GM12892 (cell line): ENCODE measurements at places on chromosomes 4 and X.

GRCh38 chr4:145283909-145284308, 103.5 kb upstream of the OTUD4 start:
- DNase-seq = no peak

- no peak for DNase-seq
These were observed 40.5 kb upstream of the BMP3 start for GRCh38 chr4:80989921-80990544.

DNA sequence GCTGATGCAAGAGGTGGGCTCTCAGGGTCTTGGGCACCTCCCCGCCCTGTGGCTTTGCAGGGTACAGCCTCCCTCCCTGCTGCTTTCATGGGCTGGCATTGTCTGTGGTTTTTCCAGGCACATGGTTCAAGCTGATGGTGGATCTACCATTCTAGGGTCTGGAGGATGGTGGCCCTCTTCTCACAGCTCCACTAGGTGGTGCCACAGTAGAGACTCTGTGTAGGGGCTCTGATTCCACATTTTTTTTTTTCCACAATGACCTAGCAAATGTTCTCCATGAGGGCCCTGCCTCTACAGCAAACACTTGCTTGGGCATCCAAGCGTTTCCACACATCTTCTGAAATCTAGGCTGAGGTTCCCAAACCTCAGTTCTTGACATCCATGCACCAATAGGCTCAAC, 657.9 kb upstream of the CT83 start:
- DNase-seq = no peak

DNA sequence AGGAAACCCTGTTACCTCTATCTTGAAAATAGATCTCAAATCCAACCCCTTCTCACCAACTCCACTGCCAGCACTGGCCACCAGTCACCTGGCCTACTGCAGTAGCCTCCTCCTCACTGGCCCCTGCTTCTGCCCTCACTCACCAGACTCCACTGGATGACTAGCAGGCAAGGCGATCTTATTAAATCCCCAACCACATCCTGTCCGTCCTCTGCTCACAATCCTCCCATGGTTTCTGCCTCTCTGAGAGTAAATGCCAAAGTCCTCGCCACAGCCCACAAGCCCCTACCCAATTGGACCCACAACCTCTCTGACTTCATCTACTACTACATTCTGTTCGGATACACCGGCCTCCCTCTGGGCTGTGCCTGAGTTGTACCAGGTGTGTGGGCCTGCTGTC, 5.4 kb upstream of the PIM2 start:
- no peak for DNase-seq

GRCh38 chr4:121789455-121789854, 11.7 kb upstream of the EXOSC9 start:
- no peak for DNase-seq

DNA sequence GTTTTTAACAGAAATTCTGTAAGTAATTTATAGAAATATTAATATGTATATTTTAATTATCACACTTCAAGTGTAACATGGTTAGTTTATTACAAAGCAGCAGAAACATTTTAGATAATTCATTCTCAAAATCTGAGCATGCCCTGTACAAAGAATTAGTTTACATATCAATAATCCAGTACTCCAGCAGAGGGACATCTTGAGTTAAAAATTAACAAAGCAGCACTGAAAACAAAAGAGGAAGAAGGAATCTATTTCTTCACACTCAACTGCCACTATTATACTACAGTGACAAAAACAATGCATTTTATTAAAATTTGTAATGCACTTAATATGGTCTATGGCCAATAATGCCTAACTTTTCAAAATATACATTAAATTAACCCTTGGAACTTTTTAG, 179.1 kb upstream of the KLHL4 start:
- no peak for DNase-seq

- DNase-seq = no peak
These were observed 352.9 kb downstream of the GASK1B start for GRCh38 chr4:157819693-157820464.
